ENCODE measurements at places on chromosomes 4 and X.

DNA sequence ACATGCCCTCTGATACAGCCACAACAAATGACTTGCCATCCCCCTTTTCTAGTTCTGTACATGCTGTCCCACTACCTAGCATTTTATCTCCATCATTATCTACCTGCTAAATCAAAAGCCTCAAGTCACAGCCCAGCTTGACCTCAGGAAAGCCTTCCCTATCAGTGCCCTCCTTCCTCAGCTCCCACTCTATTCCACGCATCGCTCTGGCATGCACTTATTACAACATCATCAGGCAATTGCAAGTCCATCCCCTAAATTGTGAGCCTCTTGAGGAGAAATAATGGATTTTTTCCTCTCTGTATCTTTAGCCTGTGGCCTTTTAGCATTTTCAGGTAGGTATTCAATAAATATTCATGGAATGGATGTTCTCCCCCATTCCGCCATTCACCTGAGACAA is 5.7 kb downstream of the ARL13A start:
- no peak for DNase-seq

- DNase-seq, result no peak
Measured at GRCh38 chr4:22884157-22884556, 191.4 kb downstream of the GBA3 start.

- no peak for DNase-seq
Measured at GRCh38 chr4:75922588-75922987, 18.2 kb downstream of the NAAA start.

- no peak for DNase-seq
Measured at GRCh38 chr4:83370640-83370906, 35.9 kb upstream of the HPSE start.

DNA sequence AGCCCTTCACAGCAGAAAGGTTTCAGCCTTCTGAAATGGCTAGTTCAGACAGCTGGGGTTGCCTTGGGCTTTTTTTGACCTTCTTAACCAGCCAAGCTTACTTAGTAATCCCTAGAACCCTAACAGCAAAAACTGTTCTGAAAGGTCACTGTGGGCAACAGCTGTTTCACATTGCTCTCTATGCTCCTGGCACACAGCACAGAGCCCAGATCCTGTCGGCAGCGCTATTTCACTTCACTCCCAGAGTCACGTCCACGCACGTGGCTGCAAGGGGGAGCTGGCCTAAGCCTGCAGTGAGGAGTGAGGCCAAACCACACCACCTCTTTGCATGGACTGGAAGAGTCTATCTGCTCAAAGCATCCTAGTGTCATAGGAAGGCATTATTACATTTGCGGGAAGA is 32.0 kb upstream of the STS start:
- DNase-seq, result no peak
